ENCODE measurements at places on chromosomes 3 and 15.
A peak's percentile ranks its signal among the peaks of the same experiment; 100 is the strongest.

DNA sequence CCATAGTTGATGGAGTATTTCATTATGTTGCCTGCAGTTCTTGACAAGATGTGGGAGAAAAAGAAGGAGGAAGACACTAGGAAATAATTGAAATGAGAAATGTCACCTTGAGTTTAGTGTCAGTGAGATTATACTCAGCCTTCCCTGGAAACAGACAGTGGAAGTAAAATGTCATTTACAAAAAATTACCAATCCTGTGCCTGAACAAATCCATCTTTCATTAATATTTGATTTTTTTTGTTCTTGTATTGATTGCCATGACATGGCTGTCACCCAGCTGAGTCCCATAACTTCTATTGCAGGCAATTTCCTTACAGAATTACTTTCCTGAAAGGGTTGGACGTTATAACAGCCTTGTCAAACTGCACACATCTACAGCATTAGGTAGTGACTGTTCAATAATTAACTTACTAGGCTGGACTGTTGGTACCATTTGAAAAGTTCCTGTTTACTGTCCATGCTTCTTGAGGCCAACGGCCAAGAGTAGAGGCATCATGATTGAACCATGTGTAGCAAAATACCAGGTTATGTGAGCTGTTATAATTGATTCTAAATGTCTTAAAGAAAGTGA lies 572.2 kb upstream of the LMCD1 start:
- no peaks in the 10 kb centered on the region for H3K36me3 ChIP-seq
- H3K4me1 ChIP-seq = no peaks in the 10 kb centered on the region
- H3K4me3 ChIP-seq = no peak overlapping the region
- no peak overlapping the region for H3K27ac ChIP-seq

DNA sequence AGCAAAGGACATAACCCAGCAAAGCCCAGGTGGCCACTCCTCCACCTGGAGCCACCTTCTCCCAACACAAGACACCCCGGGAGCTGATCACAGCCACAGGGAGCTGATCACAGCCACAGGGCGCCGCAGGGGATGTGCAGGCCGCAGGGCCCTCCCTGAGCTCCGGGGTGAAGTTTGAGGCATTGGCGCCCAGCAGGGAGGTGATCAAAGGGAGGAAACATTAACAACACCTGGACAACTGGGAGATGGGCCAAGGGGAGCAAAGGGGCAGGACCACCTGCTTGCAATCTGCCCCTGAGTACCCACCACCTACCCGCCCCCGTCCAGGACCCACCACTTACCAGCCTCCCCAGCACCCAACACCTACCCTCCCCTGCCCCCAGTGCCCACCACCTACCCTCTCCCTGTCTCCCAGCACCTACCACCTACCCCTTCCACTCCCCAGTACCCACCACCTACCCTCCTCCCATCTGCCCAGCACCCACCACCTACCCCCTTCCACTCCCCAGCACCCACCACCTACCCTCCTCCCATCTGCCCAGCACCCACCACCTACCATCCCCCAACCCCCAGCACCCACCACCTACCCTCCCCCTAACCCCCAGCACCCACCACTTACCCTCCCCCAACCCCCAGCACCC lies 2.4 kb downstream of the UROC1 start:
- no peak overlapping the region for H3K4me3 ChIP-seq
- H3K4me1 ChIP-seq = peaks cover 2% of the 10 kb centered on the region
- H3K36me3 ChIP-seq = no peaks in the 10 kb centered on the region
- H3K27ac ChIP-seq = no peak overlapping the region
- H3K27me3 ChIP-seq = peaks cover 35% of the 10 kb centered on the region

DNA sequence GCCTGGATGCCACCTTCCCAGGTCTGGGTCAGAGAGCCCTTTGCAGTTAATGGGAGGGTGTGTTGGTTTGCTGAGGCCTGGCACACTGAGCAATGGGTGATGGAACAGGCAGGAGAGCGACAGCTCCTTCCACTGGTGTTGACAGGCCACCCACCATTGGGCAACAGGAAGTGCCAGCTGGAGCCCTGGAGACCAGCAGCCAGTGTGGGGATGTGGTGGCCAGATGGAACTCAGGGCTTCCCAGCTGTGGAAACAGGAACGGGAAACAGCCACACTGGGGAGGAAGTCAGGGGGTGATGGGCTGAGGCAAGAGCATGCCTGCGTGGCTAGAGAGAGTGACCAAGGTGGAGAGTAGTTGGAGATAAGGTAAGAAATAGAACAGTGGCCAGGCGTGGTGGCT lies 9.3 kb downstream of the PSTPIP1 start:
- no peaks in the 10 kb centered on the region for H3K36me3 ChIP-seq
- H3K27me3 ChIP-seq = peaks cover 12% of the 10 kb centered on the region
- DNase-seq = no peak
- H3K4me1 ChIP-seq = no peaks in the 10 kb centered on the region
- H3K27ac ChIP-seq = no peak overlapping the region
- H3K4me3 ChIP-seq = no peak overlapping the region

GRCh38 chr15:96038650-96039049 lies 291.9 kb upstream of the NR2F2 start:
- no peaks in the 10 kb centered on the region for H3K27me3 ChIP-seq
- peaks cover 6% of the 10 kb centered on the region for H3K4me1 ChIP-seq
- DNase-seq = peak; percentile 37
- no peaks in the 10 kb centered on the region for H3K36me3 ChIP-seq

GRCh38 chr3:196317687-196318467 lies at the start of gene DYNLT2B:
Gene DYNLT2B, minus strand, starts transcription at chr3:196318240. Its CDS starts 88 bp downstream, at chr3:196318152.
- H3K27ac ChIP-seq = peak within 1 kb of the TSS; percentile 80
- DNase-seq = peak; percentile 93
- peaks cover 8% of the 10 kb centered on the region for H3K4me1 ChIP-seq
- H3K4me3 ChIP-seq = peak within 1 kb of the TSS; percentile 94
- no peaks in the 10 kb centered on the region for H3K36me3 ChIP-seq

DNA sequence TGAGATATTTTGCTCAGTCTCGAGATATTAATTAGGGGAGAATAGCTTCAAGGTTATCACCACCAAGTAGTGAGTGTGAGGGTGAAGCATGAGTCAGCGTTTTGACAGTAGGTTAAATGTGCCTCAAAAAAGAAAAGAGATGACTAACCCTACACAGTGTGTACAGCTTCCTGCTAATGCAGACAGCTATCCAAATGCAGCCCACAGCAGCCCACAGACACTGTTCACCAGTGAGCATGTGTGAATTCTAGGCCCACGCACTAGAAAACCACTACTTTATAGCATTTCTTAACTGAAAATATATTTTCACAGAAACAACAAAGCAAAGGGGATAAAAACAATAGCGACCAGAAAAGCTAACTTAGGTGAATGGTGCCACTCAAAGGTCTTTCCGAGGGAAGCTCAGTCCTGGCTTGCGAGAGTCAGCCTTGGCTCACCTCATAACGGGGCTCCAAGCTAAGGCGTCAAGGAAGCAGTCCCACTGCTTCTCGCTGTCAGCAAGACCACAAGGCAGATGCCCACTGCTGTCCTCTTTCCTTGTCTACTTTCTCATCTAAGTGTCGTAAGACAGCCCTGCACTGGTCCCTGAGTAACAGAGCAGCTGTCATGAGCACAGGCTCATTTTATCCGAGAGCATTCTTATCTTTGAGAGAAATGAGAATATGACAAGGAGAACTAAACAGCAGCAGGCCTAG lies 47.6 kb downstream of the TXNRD3 start:
- H3K4me3 ChIP-seq = no peak overlapping the region
- H3K36me3 ChIP-seq = peaks cover 11% of the 10 kb centered on the region
- H3K27me3 ChIP-seq = no peaks in the 10 kb centered on the region
- peak; percentile 44 for DNase-seq
- no peak overlapping the region for H3K27ac ChIP-seq
- peaks cover 2% of the 10 kb centered on the region for H3K4me1 ChIP-seq

DNA sequence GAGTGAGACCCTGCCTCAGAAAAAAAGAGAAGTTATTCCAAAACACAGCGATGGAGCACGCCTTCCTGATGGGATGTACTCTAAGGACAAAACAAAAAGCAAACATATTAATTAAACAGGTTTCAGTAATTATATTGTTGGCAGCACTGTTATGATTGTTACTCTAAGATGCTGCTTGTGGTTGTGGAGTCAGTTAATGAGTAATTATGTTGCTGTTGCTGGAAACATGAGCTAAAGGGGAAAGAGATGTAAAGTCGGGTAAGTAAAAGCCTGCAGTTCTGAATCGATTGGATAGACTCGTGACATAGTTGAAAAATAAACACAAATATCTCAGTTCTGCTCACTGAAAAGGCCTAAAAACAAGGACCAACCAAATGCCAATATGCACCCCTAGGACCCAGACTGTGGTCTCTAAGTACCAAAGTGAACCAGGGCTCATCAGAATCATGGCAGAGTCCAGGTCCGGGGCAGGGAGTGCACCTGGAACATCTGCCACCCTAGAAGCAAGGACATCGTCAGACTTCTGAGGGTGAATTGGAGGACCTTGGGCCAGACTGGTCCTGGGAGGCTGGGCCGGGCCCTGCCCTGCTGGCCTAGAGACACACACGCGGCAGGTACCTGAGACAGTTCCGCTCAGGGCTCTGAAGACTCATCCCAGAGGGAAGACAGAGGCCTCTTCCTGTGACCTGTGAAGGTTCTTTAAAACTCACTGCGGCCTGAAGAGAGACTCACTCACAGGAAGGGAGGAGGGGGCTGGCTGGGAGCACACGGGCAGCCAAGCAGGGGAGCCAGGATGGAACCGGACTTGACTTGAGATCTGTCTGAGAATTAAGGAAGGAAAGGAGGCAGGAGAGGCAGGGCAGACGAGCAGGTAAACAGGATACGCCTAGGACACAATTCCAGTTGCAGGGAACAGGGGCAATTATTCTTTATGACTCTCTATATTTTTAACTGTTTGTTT lies 140.5 kb downstream of the LRRK1 start:
- DNase-seq = no peak
- H3K27ac ChIP-seq = no peak overlapping the region
- H3K4me1 ChIP-seq = peaks cover 3% of the 10 kb centered on the region
- no peaks in the 10 kb centered on the region for H3K27me3 ChIP-seq
- H3K36me3 ChIP-seq = peaks cover 96% of the 10 kb centered on the region

DNA sequence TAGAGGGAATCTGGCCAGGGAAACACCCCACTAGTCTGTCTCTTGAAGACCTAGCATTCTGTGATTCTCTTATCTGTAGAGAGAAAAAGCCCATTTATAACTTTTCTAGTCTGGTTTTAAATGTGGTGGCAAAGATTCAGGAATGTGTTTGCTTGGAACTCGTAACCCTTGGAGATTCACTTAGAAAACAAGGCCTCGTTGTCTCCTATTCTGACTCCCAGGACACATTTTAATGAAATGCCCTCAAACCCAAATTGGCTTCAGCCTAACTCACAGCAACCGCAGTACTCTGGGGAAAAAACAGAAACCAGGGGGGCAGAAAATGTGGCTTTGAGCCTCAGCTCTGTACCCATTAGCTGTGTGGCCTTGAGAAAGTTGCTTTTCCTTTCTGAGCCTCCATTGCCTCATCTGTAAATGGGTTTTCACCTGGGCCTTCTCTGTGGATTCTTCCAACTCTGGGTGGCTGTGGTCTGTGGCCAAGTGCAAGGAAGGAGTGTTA lies 36.5 kb downstream of the RPLP1 start:
- DNase-seq = no peak
- H3K27me3 ChIP-seq = peaks cover 41% of the 10 kb centered on the region
- H3K4me3 ChIP-seq = no peak overlapping the region
- H3K36me3 ChIP-seq = no peaks in the 10 kb centered on the region
- peaks cover 2% of the 10 kb centered on the region for H3K4me1 ChIP-seq
- no peak overlapping the region for H3K27ac ChIP-seq

DNA sequence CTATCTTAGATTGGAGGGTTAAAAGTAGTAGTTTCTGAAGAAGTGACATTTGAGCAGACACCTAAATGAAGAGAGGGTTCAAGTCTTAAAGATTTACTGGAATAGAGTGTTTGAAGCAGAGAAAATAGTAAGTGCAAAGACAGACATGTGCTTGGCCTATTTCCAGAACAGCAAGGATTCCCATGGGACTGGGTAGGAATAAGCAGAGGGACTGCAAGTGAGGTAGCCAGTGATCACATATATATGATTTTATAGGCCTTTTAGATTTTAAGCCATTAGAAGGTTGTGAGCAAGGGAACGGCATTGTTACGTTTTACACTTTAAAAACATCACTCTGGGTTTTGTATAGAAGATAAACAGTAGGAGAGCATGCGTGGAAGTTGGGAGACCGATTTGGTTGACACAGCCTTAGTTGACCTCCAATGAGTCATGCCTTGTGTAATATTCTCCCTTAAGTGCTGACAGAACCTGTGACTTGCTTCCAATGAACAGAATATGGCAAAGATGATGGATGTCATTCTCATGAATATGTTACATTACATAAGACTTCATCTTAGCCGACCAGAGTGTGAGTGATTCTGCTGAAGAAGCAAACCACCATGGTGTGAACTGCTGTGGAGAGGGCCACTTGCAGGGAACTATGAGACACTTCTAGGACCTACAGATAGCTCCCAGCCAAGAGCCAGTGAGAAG lies 37.1 kb upstream of the SLC4A7 start:
- peak; percentile 91 for DNase-seq
- H3K4me1 ChIP-seq = peaks cover 1% of the 10 kb centered on the region
- no peak overlapping the region for H3K27ac ChIP-seq
- H3K4me3 ChIP-seq = peak overlapping the region; percentile 12
- H3K36me3 ChIP-seq = no peaks in the 10 kb centered on the region
- H3K27me3 ChIP-seq = no peaks in the 10 kb centered on the region

GRCh38 chr3:142929109-142929508 lies 34.4 kb downstream of the PAQR9 start:
- H3K36me3 ChIP-seq = no peaks in the 10 kb centered on the region
- H3K27me3 ChIP-seq = no peaks in the 10 kb centered on the region
- no peaks in the 10 kb centered on the region for H3K4me1 ChIP-seq
- no peak overlapping the region for H3K4me3 ChIP-seq
- peak; percentile 26 for DNase-seq

DNA sequence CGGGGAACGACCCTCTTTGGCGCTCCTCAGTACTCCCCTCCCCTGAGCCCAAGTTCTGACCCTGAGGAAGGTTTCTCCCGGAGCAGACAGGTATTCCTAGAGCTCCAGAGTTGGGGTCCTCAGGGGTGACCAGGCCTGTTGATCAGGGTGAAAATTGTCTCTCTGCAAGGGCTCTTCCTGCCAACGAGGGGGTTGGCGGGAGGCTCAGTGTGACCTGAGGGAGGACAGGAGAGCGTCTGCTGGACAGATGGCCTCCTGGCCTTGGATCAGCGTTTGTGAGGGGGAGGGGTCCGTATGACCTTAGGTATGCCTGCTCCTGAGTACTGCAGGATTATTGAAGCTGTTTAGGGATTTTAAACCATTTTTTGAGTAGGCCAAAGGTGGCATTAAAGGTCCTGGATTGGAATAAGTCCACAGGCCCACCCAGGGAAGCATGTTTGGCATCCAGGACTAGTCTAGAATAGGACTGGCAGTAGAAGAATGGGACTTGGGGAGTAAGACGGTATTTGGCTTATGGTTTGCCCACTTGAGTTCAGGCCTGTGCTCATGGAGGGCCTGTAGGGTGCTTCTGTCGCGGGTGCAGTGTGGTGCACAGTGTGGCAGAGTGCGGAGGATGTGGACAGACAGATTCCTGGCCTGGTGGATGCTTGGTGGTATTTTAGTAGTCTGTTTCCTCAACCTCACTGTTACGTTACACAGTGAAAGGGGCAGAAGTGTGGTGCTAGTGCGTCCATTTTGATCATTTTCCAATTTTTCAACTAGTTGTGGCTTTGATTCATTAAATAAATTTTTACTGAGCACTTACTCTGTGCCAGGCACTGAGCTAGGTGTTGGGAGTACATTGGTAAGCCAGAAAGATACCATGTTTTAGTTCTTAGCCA lies 959 bp downstream of the ZNF592 start:
- H3K4me3 ChIP-seq = peak overlapping the region; percentile 91
- peaks cover 20% of the 10 kb centered on the region for H3K4me1 ChIP-seq
- DNase-seq = peak; percentile 58
- H3K36me3 ChIP-seq = peaks cover 5% of the 10 kb centered on the region
